AML-193 (cell line): ENCODE measurements at places on chromosomes 5 and 9.

DNA sequence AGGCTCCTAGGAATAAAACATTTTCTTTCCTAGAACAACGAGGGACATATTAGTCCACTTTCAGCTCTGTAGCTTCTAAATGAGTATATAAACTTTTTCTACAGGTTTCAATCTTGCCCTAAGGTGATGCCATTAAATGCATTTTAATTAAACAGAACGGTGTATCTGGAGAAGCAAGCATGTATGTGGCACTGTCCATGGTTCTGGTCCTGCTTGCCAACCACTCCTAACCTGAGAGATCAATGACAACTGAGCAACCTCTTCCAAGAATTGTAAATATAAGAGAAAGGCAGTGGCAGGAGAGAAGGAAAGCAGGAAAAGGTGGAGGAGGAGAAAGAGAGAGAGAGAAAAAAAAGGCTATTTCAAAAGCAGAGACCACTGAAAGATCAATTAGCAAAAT, 95.6 kb upstream of the SPOCK1 start:
- no peak for DNase-seq

DNA sequence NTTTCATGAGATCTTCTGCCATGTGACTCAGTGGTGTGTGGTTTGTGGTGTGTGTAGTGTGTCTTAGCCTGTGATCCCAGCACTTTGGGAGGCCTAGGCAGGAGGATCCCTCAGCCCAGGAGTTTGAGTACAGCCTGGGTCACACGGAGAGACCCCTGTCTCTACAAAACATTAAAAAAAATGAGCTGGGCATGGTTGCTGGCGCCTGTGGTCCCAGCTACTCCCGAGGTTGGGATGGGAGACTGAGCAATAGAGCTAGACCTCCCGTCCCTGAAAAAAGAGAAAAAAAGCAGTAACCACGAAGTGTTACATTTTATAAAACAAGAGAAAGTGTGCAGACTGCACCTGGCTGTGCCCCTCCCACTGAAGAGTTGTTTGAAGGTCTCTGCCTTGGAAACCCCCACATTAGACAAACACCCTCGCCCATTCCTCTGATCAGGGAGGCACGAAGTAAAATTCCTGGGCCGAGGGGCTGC, 21.2 kb upstream of the RNU6ATAC start:
- DNase-seq = no peak

DNA sequence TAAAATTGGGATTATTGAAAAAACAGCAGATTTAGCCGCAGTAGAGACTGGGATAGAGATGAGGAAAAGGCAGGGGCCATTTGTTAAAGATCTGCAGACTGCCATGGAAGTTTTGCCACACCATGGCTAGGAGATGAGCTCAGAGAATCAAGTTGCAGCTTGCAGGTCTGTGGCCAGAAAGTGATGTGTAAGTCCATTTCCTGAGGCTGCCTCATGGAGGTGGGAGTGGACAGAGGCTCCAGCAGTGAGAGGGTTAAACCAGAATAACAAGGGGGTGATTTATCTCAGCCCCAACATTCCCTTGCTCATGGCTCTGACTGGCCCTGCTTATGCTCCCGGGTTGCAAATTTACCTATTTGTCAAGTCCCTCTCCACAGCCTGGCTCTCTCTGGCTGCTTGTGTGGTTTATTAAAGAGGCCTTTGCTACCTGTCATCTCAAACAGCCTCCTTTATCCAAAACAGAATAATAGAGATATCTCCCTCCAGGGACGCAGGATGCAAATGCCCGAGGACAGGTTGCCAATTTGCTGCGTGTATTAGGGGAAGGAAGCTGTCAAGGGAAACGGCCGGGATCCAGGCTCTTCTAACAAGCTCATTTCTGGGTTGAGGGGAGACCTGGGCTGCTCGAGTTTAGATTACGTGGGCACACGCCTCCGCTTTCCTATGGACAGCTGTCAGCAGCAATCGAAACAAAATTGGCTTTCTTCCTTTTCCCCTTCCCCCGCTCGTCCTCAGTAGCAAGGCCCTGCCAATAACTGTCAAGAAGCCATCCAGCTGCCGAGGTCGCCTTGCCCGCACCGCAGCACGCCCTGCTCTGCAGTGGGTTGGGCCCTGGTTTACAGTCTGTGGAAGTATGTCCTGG, 72.8 kb upstream of the PITX1 start:
- no peak for DNase-seq

- no peak for DNase-seq
Observed at GRCh38 chr9:128898382-128898781, 16.4 kb downstream of the LRRC8A start.

GRCh38 chr9:132384376-132384775, 22.3 kb downstream of the TTF1 start:
- no peak for DNase-seq

GRCh38 chr5:168327451-168327850, 36.0 kb downstream of the WWC1 start:
- DNase-seq = no peak

DNA sequence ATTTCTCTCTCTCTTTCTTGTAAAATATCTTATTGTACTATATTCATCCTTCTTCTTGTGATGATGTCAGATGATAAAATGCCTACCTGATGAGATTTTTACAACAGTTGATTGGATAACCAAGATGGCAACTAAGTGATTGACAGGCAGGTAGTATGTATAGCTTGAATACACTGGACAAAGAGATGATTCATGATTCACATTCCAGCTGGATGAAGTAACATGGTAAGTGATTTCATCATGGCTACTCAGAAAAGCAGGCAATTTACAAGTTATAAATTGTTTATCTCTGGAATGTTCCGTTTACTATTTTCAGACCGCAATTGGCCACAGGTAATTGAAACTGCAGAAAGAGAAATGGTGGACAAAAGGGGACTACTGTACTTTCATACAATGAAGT, 1471.7 kb upstream of the C9orf72 start:
- DNase-seq = no peak
